Fibroblast of lung (primary cell): ENCODE measurements at places on chromosomes 1 and 21.

DNA sequence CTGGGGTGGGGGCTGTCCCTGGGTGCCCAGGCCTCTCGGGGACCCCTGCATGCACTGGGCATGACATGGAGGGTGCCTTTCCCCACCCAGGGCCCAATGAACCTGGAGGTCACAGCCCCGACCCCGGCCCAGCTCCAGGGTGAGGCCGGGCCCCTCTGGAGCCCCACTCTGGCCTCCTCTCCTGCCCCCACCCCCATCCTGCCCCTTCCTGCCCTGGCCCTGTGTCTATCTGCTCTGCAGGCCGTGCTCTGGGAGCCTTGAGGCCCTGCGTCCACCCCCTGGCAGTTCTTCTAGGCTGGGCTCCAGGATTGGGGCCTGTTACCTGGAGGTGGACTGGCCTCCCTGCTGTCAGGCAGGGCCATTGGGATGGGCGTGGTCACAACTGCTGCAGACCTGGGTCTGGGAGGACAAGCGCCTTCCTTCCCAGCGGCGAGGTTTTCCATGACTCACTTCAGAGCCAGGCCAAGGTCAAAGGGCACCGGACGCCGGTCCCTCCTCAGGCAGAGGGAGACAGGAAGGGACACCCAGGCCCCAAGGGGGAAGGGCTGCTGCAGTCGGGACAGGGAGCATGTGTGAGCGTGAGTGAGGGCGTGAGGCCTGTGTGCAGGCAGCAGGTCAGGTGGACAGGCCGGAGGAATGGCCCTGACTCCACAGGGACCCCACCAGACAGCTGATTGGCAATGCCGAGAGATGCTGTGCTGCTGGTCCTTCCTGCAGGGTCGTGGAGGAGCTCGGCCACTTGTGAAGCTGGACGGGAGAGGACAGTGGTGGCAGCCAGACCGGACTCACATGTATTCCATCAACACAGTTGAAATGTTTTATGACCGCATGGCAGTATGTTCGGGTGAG, 31.1 kb upstream of the POFUT2 start:
- DNase-seq: peak; percentile 52

- peak; percentile 39 for DNase-seq
Observed at GRCh38 chr21:46040707-46041106, 57.2 kb upstream of the COL6A2 start.

- DNase-seq: peak; percentile 27
Observed at GRCh38 chr1:166083887-166084286, 82.9 kb downstream of the FAM78B start.

- DNase-seq: no peak
Observed at GRCh38 chr1:3279182-3279470, 175.3 kb upstream of the ARHGEF16 start.

DNA sequence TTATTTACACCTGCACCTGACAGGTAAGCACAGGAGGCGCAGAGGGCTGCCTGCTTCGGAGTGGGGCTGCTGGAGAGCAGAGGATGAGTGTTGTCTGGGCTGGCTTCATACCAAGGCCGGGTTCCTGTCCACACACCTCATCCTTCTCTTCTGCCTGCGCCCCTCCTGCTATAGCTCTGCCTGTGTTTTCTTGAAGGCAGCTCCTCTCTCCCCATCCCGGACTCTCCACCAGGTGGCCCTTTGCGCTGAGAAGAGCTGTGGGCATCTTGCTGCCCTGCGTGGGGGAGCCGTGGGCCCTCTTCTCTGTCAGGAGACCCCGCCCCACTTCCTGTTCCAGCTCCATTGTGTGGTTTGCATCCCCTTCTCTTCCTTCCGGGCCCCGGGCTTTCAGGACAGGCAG, 35.0 kb downstream of the ARHGEF10L start:
- no peak for DNase-seq

GRCh38 chr1:222251847-222252246, 296.1 kb downstream of the HHIPL2 start:
- no peak for DNase-seq

GRCh38 chr21:38186661-38187270, 70.0 kb upstream of the KCNJ15 start:
- DNase-seq: no peak

- no peak for DNase-seq
Observed at GRCh38 chr1:44641126-44642102, 32.9 kb downstream of the TMEM53 start.
